ENCODE measurements at places on chromosomes 6 and 20.

DNA sequence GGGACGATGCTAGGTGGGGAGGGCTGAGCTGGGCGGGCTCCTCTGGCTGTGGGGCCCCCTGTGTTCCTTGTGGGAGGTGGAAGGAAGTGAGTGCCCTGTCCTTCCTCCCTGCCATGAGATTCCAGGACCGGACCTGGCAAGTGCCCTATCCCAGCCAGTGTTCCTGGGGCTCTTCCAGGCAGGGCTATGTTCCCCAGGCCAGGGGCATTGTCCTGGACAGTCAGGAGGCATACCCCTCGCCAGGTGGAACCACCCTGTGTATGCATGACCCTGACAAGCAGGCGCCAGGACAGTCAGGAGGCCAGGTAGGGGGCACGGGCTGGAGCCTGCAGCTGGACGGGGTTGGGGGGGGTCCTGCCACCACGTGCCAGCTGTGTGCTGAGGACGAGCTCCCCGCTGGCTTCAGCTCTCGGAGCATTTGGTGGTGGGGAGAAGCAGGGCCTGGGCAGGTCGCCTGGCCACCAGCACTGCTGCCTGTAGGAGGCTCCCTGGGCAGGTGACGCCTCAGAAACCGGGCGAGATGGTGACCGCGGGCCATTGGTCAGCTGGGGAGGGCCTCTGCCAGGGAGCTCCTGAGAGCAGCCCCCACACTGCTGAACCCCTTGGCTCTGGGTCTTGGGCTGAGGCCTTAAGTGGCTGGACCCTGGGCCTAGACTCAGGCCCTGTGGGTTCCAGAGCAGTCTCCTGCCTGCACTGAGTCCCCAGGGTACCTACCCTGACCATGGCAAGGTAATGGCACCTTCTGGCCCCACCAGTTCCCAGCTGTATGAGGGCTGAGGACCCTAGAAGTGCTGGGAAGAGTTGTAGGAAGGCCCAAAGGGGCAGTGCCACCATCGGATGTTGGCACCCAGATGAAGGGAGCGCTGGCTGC lies 694 bp downstream of the SLC17A9 start:
- DNase-seq = no peak

GRCh38 chr6:161434921-161435747 lies 161.3 kb upstream of the AGPAT4 start:
- DNase-seq = no peak

DNA sequence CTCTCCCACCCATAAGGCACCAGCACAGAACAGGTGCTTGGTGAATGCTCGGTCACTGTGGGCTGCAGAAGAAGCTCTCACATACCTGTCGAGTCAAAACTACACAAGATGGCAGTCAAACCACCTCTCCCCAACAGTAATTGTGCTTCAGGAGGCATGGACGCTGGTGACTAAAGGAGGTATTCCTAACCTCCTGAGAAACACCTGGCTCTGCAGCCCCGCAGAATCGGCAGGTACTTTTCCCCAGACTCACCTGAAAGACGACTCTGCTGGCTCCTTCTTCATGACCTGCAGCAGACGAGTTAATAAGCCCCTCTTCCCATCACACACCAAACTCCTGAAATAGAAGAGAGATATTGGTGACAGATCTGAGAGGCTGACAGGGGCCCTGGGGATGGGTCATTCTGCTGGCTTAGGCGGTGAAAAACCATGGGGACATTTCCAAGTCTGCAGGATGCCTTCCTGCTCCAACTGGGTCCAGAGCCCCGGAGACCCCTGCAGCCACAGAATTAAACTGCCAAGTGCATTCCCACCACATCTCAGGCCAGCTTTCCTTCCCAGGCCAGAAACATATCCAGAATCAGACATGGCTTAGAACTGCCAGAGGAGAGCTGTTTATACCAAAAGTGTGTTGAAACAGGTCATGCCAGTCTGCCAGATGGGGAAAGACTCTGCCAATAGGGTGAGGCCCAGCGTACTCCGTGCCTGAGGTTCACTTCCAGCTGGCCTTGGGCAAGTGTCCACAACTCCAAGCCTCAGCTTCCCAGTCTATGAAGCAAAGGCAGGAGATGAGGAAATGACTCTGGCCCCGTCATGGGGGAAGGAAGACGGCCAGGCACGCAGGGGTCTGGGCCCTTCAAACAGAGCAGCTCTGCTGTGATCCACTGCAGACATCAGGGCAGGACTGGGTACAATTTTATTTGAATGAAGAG lies 53.0 kb downstream of the MYH7B start:
- no peak for DNase-seq

DNA sequence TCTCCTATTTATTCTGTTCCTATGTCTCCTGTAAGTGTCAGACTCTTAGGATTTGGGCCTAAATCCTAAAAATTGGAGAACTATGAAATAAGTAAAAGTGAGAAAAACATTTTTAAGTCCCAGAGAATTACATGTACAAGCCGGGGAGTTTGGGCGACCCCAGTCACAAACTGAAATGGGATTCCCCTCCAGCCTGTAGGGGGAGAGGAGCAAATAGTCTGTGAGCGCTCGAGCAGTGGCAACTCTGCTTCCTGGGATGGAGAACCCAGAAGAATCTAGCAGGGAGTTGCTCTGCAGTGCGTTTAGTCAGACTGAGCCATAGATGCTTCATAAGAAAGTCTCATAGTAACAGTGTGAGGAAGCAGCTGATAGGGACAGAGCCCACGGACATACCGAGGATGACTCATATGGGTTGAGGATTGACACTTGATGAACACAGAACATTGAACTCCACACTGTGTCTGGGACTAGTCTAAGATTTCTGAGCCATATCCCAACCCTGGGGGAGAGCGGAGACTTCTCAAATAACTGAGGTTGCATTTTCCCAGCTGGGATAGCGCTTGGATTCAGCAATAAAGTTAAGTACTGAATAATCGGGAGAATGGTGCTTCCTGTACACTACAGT lies 437.2 kb downstream of the BCKDHB start:
- DNase-seq = no peak

DNA sequence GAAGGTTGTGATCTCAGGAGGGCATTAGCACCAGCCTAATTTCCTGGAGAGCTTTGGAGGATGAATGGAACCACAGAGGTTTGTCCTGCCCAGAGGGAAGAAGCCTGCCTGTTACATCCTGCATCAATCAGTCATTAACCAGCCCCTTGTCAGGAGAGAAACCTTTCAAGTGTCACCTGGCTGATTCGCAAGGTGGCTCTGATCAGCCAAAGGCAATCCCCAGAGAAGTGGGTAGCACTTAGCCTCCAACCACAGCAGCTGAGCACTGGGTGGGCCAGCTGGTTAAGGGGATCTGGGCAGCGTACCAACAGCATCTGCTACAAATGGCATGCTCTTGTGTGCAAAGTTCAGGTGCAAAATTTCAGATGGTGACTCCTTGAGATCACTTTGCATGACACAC lies 26.9 kb downstream of the ANKEF1 start:
- no peak for DNase-seq

GRCh38 chr6:79548304-79548703 lies 11.1 kb upstream of the LCA5 start:
- no peak for DNase-seq

- no peak for DNase-seq
Measured at GRCh38 chr6:16089232-16090062, 39.4 kb upstream of the MYLIP start.

GRCh38 chr6:32074996-32075532 lies 34.1 kb downstream of the TNXB start:
- DNase-seq = no peak

- no peak for DNase-seq
Measured at GRCh38 chr6:10136636-10137035, 278.2 kb downstream of the TFAP2A start.
